ENCODE measurements at places on chromosomes 1 and 21. TPM values are rescaled to one million over a fixed set of nuclear protein-coding genes. Genes with fewer than 3 reads are reported as not detected.

FGR gene
- total RNA-seq: 1.6 TPM

ACKR1 gene
- total RNA-seq: not detected

DNA sequence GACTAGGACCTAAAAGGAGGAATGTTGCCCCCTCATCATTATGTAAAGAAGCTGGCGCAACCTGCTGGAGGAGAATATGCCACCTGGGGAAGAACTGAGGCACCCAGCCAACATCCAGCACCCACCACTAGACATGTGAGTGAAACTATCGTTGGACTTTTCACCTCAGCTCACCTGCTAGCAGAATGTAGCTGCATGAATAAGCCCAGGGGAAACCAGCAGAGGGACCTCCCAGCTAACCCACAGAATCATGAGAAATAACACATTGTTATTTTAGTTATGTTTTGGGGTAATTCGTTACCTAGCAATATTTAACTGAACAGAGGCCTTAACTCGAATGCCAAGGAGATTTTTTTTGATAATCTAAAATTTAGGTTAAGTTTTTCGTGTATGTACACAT lies 542.5 kb upstream of the DAB1 start:
- H3K27me3 ChIP-seq: no peaks in the 10 kb centered on the region
- DNase-seq: no peak
- H3K4me1 ChIP-seq: no peaks in the 10 kb centered on the region
- H3K36me3 ChIP-seq: no peaks in the 10 kb centered on the region
- H3K27ac ChIP-seq: no peak overlapping the region

AADACL4 gene
- total RNA-seq: not detected

GRCh38 chr1:61386770-61387169 lies 304.4 kb downstream of the NFIA start:
- H3K36me3 ChIP-seq: no peaks in the 10 kb centered on the region
- H3K27ac ChIP-seq: no peak overlapping the region
- H3K4me1 ChIP-seq: no peaks in the 10 kb centered on the region
- H3K27me3 ChIP-seq: no peaks in the 10 kb centered on the region
- DNase-seq: no peak

FCAMR gene
- total RNA-seq: not detected

RTCA gene
- total RNA-seq: 68.3 TPM

GRCh38 chr1:2110738-2111673 lies 60.8 kb downstream of the PRKCZ start:
- no peaks in the 10 kb centered on the region for H3K4me1 ChIP-seq
- no peaks in the 10 kb centered on the region for H3K27me3 ChIP-seq
- DNase-seq: no peak
- no peak overlapping the region for H3K4me3 ChIP-seq
- H3K36me3 ChIP-seq: no peaks in the 10 kb centered on the region

DNA sequence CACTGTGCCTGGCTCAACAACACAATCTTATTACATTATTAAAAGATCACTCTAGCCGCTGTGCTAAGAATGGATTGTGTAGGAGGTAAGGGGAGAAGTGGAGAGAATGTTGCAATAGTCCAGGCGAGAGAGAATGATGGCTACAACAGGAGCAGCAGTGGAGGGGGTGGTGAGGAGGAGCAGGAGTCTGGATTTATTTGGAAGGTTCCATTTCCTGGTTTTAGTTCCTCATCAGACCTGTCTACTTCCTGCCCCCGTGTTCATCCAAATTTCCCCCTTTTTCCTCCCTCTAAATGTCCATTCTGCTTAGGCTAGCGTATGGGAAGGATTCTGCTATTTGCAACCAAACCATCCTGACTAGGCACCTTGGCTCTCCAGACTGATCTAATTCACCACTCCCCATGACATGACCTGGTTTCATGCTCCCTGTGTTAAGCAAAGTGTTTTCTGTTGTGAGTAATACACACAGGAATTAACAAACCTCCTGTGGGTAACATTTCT lies 35.1 kb upstream of the EYA3 start:
- DNase-seq: no peak
- H3K4me1 ChIP-seq: no peaks in the 10 kb centered on the region
- H3K27me3 ChIP-seq: peaks cover 3% of the 10 kb centered on the region
- no peaks in the 10 kb centered on the region for H3K36me3 ChIP-seq
- no peak overlapping the region for H3K4me3 ChIP-seq

GRCh38 chr1:64581843-64582185 lies 111.9 kb downstream of the CACHD1 start:
- no peaks in the 10 kb centered on the region for H3K27me3 ChIP-seq
- no peak for DNase-seq
- no peak overlapping the region for H3K27ac ChIP-seq
- H3K4me1 ChIP-seq: no peaks in the 10 kb centered on the region
- H3K4me3 ChIP-seq: no peak overlapping the region

GRCh38 chr1:207937204-207937603 lies 26.3 kb upstream of the CD34 start:
- no peaks in the 10 kb centered on the region for H3K27me3 ChIP-seq
- no peaks in the 10 kb centered on the region for H3K36me3 ChIP-seq
- DNase-seq: no peak
- no peaks in the 10 kb centered on the region for H3K4me1 ChIP-seq
- no peak overlapping the region for H3K27ac ChIP-seq
- H3K4me3 ChIP-seq: no peak overlapping the region

OR14K1 gene
- total RNA-seq: not detected

GRCh38 chr1:156052862-156053767 lies 483 bp downstream of the UBQLN4 start:
- peak overlapping the region; percentile 52 for H3K27ac ChIP-seq
- no peaks in the 10 kb centered on the region for H3K27me3 ChIP-seq
- peak overlapping the region; percentile 52 for H3K4me3 ChIP-seq
- DNase-seq: peak; percentile 72
- no peaks in the 10 kb centered on the region for H3K36me3 ChIP-seq

DNA sequence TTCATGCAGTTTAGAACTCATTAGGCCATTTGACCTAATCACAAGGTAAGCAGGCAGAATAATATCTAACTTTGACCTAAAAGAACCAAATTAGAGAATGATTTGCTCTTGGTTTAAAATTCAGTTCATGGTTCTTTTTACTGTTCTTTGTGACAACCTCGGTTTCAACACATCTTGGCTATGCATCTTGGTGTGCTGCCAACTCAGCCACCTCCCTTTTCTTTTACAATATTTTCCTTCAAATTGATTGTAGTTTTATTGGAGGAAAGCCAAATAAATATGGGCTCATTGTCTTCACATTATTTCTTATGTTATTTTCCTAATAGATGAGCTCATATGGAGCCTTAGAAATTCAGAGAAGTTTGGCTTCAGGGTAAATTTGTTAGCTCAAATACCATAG lies 338.3 kb downstream of the SIPA1L2 start:
- no peaks in the 10 kb centered on the region for H3K4me1 ChIP-seq
- H3K36me3 ChIP-seq: no peaks in the 10 kb centered on the region
- no peaks in the 10 kb centered on the region for H3K27me3 ChIP-seq
- no peak for DNase-seq

GRCh38 chr1:7574121-7575040 lies 196.7 kb upstream of the VAMP3 start:
- no peak for DNase-seq
- no peaks in the 10 kb centered on the region for H3K36me3 ChIP-seq

GRCh38 chr1:202815120-202815519 lies 4.4 kb downstream of the PCAT6 start:
- no peak overlapping the region for H3K27ac ChIP-seq
- no peaks in the 10 kb centered on the region for H3K36me3 ChIP-seq
- no peak for DNase-seq
- H3K4me3 ChIP-seq: no peak overlapping the region

DNA sequence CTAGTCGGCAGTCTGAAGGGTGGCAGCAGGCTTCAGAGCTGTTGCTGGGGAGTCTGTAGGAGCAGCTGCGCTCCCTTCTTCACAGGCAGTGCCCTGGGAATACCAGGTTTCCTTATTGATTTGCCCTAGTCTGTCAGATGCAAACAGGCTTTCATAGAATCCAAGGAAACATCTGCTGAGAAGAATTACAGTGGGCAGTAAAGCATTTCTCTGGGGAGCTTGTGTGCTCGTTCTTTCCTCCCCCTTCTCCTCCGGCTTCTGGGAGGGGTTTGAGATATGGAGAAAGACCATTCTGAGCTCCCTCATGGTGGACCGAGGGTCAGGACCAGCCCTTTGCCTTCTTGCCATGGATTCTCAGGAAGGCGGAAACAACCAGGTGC lies 25.4 kb upstream of the PARP1 start:
- no peak overlapping the region for H3K4me3 ChIP-seq
- peaks cover 5% of the 10 kb centered on the region for H3K4me1 ChIP-seq
- no peaks in the 10 kb centered on the region for H3K27me3 ChIP-seq
- no peak overlapping the region for H3K27ac ChIP-seq
- no peaks in the 10 kb centered on the region for H3K36me3 ChIP-seq

DNA sequence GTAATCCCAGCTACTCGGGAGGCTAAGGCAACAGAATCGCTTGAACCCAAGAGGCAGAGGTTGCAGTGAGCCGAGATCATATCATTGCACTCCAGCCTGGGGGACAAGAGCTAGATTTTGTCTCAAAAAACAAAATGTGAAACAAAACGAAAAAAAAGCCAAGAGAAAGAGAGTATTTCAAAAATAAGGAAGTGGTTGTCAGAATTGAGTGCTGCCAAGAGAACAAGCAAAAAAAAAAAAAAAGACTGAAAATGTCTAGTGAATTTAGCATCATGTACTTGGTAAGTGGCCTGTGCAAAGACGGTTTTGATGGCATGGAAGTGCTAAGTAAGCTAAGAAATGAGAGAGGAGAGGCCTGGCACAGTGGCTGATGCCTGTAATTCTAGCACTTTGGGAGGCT lies 14.3 kb downstream of the KPNA6 start:
- no peak overlapping the region for H3K27ac ChIP-seq
- DNase-seq: no peak
- H3K36me3 ChIP-seq: no peaks in the 10 kb centered on the region
- no peak overlapping the region for H3K4me3 ChIP-seq
- H3K4me1 ChIP-seq: peaks cover 37% of the 10 kb centered on the region
- H3K27me3 ChIP-seq: no peaks in the 10 kb centered on the region

- no peak overlapping the region for H3K4me3 ChIP-seq
- H3K36me3 ChIP-seq: peaks cover 4% of the 10 kb centered on the region
- H3K27ac ChIP-seq: no peak overlapping the region
Observed at GRCh38 chr1:230205719-230206198, 138.7 kb downstream of the GALNT2 start.

GPR25 gene
- total RNA-seq: 0.44 TPM

GRCh38 chr1:95226781-95227660 lies 7.0 kb upstream of the RWDD3 start:
- H3K36me3 ChIP-seq: no peaks in the 10 kb centered on the region
- no peaks in the 10 kb centered on the region for H3K4me1 ChIP-seq
- H3K4me3 ChIP-seq: no peak overlapping the region
- H3K27me3 ChIP-seq: no peaks in the 10 kb centered on the region
- no peak for DNase-seq

SERPINC1 gene
- not detected for total RNA-seq

DNA sequence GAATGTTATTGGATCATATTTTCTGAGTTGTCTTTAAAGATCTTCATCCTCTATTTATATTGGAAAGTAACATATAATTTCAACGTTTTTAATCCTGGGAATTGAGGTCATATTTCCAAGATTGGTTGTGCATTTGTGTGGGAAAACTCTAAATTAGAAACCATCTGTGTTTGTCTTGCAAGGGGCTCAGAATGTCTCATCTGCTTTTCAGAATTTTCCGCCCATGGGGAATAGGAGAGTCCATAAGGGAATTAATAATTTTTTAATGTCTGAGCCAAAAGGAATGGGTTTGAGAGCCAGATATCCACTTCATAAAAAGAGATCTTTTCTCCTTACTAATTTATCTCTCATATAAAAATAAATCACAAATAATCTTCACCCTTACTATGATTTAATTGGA lies 84.8 kb upstream of the MAP1LC3C start:
- H3K36me3 ChIP-seq: no peaks in the 10 kb centered on the region
- H3K4me3 ChIP-seq: no peak overlapping the region
- no peaks in the 10 kb centered on the region for H3K4me1 ChIP-seq
- H3K27me3 ChIP-seq: no peaks in the 10 kb centered on the region
- no peak overlapping the region for H3K27ac ChIP-seq
- DNase-seq: no peak

RPS6KA1 gene
- total RNA-seq: 187 TPM

DEGS1 gene
- 46.9 TPM for total RNA-seq

LCE1B gene
- total RNA-seq: not detected

- H3K27ac ChIP-seq: no peak overlapping the region
- peaks cover 6% of the 10 kb centered on the region for H3K4me1 ChIP-seq
- no peaks in the 10 kb centered on the region for H3K36me3 ChIP-seq
- H3K4me3 ChIP-seq: no peak overlapping the region
- DNase-seq: no peak
Observed at GRCh38 chr1:114353262-114353661, 157.7 kb downstream of the TRIM33 start.

DNA sequence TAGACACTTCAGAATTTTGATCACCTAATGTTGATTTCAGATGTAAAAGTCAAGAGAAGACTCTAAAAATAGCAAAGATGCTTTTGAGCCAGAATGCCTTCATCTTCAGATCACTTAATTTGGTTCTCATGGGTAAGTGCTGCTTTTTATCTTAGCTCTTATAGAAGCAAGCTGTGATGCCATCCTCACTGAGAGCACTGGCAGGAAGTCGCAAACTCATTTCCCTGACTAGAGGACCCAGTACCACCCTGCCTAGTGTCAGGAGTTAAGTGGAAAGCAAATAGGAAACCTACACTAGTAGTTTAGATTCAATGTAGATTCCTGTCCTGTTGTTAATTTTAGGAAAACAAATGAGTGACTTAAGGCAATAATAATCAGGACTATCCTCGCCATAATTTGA lies 12.1 kb downstream of the IFNAR2 start:
- no peak overlapping the region for H3K27ac ChIP-seq
- peaks cover 22% of the 10 kb centered on the region for H3K36me3 ChIP-seq
- no peak overlapping the region for H3K4me3 ChIP-seq
- no peak for DNase-seq
- peaks cover 87% of the 10 kb centered on the region for H3K4me1 ChIP-seq
- H3K27me3 ChIP-seq: no peaks in the 10 kb centered on the region

FCRL5 gene
- total RNA-seq: not detected

GRCh38 chr1:24888971-24889676 lies 41.0 kb downstream of the RUNX3 start:
- H3K4me3 ChIP-seq: no peak overlapping the region
- H3K27ac ChIP-seq: no peak overlapping the region
- H3K27me3 ChIP-seq: no peaks in the 10 kb centered on the region

- no peak for DNase-seq
- no peaks in the 10 kb centered on the region for H3K4me1 ChIP-seq
- H3K27ac ChIP-seq: no peak overlapping the region
Observed at GRCh38 chr1:181801617-181802016, 259.9 kb downstream of the ZNF648 start.

All from CD8-positive, alpha-beta memory T cell (primary cell).